ENCODE measurements at places on chromosomes 4 and X.

DNA sequence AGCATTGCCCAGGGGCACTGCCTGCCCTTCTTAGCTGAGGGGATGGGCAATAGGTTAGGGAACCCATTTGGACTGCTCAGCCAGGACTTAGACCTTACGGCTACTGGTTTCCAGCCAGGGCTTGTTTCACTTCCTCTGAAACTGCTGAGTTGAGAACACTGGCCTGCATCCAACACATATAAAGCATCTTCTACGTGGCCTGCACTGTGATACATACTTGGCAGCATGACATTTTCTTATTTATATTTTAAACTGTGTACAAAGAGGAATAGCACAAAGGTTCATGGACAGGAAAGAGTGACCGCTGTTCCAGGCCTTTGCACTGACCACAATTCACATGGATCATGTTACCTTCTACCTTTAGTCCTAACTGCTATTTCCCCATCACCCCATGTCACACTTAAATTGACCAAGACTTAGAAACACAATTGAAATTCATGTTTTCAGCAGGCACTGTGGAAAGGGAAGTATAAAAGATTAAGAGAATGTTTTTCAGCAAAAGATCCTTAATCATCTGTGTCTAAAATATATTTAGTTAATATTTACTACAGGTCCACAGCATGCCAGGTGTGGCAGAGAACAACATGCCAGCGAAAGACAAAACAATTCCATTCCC, 43.7 kb downstream of the NLGN4X start:
- DNase-seq: no peak

DNA sequence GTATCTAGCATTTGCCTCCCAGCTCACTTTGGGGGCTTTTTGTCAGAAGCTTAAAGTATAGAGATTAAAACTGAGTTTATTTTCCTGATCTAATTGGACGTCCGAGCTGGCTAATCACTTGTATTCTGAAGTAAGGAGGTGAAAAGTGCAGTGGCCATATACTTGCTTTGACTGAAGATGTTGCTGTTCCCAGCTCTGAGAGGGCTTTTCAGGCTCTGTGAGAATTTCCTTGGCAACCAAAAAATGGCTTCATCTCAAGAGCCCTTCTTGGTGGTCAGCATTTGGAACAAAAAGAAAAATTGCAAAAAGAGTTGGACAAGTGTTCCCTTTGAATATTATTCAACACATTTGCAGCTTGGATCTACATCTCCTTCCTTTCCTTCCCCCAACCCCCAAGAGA, 67.0 kb downstream of the SLC4A4 start:
- no peak for DNase-seq

DNA sequence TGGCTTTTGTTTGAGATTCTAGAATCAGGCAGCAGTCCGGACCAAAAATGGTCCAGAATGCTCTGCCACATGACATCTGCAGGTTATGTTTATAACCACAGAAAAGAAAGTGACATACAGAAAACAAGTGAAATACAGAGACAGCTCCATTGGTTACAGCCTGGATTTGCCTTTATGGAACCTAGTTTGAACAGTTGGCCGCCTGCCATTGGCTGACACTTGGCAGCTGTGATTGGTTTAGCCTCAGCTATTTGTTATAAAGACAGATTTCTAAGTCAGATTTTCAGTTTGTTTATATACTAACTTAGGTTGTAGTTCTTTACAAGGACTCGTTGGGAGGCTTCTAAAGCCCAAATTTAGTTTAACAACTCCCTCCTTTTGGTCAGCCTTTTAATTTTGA, 40.8 kb upstream of the IL9R start:
- DNase-seq: no peak

DNA sequence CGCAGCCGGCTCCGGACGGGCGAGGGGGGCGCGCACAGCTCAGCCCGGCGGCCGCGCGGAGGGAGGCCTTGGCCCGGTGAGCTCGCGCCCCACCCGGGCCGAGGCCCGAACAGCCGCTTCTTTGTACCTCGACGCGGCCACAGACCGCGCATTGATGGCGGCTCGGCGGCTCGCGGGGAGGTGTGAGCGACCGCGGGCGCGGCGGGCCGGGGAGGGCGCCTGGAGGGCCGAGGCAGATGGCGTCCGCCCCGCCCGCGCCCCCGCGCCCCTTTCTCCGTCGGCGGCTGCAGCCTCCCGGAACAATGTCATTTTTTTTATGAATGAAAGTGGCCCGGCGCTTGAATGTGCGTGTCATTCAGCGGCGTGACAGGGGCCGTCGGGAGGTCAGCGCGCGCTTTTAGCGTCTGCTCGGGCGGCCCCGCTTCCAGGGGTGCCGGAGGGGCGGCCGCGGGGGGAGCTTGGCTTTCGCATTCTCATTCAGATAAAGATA, 1.8 kb downstream of the FGFR3 start:
- no peak for DNase-seq

DNA sequence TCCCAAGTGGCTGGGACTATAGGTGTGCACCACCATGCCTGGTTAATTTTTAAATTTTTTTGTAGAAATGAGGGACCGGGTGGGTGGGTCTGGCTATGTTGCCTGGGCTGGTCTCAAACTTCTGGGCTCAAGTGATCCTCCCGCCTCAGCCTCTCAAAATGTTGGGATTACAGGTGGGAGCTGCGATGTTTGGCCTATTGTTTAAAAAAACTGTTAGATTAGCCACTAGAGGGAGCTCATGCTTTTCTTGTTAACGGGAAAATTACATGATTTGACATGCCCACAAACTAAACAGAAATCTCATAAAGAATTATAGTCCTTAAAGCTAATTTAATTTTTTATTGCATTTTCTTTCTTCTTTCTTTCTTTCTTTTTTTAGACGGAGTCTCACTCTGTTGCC, 5.0 kb upstream of the SDAD1 start:
- DNase-seq: no peak

DNA sequence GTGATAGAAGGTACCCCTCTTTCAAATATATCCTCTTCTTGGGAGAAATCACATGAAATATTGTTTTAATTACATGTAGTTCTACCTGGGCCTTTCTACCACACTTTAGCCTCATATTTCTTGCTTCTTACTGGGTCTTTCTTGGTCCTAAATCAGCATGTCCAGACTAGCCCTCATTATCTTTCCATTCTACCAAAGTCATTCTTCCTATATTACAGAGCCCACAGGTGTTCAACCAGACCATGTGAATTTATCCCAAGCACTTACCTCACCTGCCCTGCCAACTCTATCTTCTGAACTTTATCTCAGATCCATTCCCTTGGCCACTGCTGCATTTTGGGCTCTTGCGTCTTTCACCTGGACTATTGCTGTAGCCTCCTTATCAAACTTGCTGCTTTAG, 11.8 kb upstream of the SOWAHB start:
- no peak for DNase-seq

GRCh38 chrX:139201924-139202323, 328.6 kb upstream of the F9 start:
- DNase-seq: no peak

- no peak for DNase-seq
Measured at GRCh38 chr4:4618847-4619246, 77.0 kb upstream of the STX18 start.

DNA sequence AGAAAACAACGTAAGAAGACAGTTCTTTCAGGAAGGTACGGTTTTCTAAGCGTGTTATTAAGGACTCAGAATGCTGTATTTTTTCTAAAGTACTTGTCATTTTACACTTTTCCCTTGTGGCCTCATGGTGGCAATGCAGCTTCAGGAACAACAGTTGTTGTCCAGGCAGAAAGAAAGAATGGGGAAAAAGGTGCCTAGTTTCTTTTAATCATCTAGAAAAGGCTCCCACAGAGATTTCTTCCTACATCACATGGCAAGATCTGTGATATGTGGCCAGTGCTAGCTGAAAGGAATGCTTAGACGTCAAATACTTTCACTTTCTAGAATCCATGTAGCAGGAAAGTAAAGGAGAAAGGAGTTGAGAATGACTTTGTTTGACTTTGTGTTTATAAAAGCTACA, 49.0 kb upstream of the TRAM1L1 start:
- DNase-seq: peak; percentile 58

GRCh38 chrX:75038925-75039324, 113.7 kb upstream of the NEXMIF start:
- no peak for DNase-seq

DNA sequence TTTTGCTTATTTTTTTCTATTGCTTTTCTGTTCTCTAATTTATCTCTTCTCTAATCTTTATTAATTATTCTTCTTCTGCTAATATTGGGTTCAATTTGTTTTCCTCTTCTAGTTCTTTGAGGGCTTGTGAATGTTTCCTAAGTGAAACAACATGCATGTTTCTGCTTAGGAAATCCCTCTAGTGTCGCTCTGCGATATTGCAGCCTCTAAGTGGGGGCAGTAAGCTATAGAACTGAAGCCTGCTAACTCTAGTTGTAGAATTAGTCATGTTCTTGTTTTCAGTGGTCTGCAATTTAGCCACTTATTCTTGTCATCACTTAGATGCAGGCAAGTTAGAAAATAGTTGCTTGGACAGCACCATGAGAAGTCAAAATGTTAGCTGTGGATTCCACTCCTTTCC, 222.6 kb downstream of the SPIN4 start:
- DNase-seq: no peak

- no peak for DNase-seq
Measured at GRCh38 chrX:46730765-46731164, 28.2 kb downstream of the SLC9A7 start.

DNA sequence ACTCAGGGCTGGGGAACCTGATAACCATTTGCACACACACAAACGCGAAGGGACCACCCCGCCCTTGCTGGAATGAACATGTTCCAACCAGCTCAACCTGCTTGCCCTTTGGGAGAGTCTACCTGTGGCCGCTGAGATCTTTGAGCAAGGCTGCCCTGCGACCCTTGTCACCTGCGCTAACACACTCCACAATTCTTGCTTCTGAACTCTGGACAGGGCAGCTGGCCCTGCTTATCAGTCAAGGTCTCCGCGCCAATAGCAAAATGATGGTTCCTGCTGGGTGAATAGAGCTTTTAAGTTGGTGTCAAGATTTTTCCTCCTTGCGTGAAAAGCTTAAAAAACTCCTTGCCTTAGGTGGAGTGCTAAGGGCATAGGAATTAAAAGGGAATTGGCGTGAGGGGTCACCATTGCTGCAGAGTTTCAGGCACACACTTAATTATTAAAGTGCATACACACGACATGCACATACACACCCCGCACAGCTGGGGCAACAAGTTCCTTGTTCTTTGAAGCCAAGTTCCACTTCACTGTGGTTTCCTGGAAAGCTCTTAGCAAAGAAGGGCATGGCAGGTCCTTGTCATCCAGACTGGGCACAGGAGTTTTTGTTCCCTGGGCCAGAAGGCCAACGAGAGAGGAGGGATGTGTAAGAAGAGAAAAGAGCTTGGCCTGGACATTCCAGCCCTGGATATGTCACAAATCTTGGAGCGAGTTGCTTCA, 207.7 kb downstream of the STIM2 start:
- no peak for DNase-seq

DNA sequence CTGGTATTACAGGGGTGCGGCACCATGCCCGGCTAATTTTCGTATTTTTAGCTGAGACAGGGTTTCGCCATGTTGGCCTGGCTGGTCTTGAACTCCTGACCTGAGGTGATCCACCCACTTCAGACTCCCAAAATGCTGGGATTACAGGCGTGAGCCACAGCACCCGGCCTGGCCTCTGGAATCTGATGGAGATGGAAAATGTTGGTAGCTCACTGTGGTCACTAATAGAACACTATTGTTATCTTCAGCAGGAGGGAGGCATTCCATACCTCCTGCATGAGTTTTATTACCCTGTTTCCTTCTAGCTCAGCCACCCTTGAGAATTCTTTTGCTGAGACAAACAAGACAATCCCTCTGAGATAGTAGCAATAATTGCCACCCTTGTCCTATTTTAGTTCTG, 105.0 kb downstream of the SHROOM3 start:
- DNase-seq: no peak

DNA sequence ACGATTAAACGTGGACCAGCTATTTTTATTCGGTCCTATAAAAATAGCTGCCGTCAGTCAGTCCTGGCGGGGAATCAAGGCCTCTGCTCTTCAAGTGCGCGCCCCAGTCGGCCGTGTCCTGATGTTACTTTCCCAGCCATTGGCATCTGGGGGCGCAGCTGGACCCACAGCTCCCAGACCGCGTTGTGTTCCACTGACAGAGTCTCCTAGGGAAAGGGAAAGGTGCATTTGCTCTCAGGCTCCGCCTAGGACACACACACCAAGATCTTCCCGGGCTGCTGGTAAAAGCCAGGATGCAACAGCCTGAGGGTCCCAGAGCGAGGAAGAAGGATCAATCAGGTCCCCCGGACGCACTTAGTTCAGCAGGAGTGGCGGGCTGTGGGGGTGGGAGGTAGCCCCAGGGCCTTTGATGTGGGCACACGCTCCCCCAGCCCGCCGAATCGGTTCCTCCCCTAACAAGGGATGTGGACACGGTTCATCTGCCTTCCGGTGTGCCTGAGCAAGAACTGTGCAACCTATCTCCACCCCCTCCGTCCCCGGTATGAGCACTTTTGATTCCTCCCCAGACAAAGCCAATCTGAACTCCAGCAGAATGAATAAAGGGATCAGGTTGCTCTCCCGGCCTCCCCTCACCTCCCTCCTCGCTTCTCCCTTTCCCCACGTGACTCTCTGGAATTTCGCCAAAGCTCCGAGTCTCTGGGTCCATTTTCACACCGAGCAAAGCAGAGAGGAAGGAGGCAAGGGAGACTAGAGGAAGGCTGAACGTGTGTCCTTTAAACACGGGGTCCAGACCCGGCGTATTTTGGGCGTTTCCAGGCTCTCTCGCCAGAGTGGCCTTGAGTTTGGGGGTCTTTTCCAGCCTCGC, 626 bp upstream of the FRAS1 start:
- DNase-seq: peak; percentile 83

DNA sequence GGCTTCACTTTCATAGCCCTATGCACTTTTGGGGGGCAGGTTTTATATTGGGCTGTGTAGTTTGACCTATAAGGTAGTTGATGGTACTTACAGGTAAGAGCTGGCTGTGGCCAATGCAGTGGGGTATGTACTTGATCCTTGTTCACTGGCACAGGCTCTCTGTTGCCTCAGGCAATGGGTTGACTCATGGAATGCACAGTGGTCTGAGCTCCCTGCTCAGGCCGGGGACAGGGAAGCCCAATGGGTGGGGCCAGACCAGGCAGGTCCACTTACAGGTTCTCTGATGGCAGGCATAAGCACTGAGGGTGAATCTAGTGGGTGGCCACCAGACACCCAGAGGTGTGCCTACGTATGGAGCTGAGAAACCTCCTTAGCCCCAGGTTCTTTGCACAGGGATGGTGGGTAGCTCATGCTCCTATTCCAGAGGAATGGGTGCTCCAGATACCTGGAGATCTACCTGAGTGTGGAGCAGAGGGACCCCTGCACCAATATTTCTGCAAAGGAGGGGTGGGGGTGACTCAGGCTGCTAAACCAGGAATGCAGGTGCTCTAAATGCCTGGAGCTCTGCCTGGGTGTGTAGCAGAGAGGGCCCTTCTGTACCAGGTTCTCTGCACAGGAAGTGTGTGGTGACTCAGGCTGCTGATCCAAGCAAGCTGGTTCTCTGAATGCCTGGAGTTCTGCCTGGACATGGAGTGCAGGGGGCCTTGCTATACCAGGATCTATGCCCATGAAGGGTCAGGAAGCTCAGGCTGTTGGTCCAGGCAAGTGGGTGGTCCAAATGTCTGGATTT, 52.3 kb downstream of the IL1RAPL2 start:
- DNase-seq: no peak

- no peak for DNase-seq
Measured at GRCh38 chrX:123454712-123455431, 270.8 kb downstream of the GRIA3 start.

GRCh38 chrX:39688576-39689375, 409.0 kb downstream of the BCOR start:
- peak; percentile 35 for DNase-seq
